DMS 273 treated with DMSO at 0.1 percent for 48 hours (cell line): ENCODE measurements at places on chromosomes 3 and 15.
A peak's percentile ranks its signal among the peaks of the same experiment; 100 is the strongest.

DNA sequence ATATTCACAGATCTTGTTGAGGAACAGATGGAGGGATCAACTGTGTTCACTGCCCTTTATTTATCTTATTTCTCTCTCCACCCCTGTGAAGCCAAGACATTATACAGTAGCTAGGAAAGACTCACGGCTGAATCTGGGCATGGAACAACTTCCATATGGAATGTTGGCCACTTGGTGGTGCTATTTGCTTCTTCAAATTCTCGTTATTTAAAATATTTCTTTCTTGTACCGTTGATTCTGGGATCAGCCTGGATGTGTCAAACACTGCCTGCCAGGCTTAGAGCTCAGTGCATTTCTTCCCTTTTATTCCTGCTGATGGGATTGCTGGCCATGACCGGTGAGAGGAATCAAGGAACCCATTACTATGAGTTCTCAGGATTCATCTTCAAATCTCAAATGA is 17.5 kb upstream of the GASK1A start:
- peak; percentile 11 for DNase-seq

DNA sequence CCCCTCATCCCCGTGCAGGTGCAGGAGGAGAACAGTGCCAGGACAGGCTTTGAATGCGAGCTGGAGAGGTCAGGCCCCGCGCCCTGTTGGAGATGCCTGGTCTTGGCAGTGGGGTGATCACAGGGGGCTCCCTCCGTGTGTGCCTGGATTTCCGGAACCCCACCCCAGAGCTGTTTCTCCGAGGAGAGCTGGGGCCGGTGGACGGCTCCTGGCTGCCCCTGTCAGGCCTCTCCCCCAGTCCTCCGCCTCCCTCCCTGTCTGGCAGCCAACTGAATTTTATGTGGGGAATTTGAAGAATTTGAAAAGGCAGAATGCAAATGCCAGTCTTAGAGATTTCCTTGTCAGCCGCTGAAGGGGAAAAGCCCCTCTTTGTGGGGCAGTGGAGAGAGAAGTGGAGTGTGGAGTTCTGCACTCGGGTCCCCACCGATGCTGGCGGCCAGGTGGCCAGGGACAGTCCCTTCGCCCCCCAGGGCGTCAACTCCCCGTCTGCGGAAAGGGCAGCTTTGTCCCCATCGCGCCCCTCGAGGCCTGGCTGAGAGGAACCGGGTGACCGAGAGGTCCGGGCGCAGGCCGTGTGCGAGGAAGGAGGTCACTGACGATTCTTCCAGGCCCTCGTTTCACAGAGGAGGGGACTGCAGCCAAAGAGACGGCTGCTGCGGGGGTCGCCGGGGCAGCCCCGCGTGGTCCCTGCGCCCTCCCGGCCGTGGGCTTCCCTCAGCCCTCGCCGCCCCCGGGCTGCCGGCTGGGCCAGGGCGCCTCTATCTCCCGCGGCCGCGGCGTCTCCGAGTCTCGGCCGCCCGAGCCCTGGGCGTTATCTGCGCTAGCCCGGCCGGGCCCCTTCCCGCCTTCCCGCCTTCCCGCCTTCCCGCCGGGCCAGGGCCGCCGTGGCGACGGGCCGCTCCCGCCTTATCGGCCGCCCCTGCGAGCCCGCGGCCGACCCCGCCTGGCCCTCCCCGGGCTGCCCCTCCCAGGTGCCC is 56.0 kb upstream of the LCTL start:
- no peak for DNase-seq

GRCh38 chr3:44342176-44342790 is 3.7 kb downstream of the TCAIM start:
- DNase-seq = no peak

GRCh38 chr15:75029378-75030022 is 6.1 kb downstream of the PPCDC start:
- DNase-seq = peak; percentile 45

DNA sequence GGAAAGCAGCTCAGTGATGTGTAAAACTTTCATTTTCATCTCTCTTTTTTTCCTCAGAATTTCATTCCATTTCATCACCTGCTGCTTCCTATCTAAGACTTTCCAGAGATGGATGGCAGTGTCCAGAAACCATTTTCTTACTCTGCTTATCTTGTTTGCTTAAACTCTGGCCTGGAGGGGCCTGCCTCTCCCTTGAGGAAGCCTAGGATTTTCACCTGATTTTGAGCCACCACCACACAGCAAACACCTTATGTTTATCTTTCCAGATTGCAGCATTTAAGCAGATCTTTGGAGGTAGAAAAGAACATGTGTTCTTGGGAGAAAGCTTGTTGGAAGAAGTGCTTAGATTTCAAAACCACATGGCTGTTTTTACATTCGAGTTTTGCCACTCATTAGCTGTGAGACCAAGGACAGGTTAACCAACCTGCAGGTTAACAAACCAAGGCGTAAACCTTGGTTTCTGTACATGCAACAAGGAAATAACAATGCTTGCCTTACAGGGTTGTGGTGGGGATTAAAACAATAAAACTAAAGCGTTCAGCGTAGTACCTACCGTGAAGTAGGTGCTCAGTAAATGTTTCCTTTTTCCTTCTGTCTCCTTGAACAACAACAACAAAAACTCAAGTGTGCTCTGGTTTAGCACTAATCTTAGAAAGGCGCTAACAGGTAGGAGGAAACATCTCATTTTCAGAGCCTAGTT is 120.3 kb downstream of the CLSTN2 start:
- DNase-seq = no peak

GRCh38 chr15:58442122-58442521 is 10.3 kb downstream of the LIPC start:
- no peak for DNase-seq

DNA sequence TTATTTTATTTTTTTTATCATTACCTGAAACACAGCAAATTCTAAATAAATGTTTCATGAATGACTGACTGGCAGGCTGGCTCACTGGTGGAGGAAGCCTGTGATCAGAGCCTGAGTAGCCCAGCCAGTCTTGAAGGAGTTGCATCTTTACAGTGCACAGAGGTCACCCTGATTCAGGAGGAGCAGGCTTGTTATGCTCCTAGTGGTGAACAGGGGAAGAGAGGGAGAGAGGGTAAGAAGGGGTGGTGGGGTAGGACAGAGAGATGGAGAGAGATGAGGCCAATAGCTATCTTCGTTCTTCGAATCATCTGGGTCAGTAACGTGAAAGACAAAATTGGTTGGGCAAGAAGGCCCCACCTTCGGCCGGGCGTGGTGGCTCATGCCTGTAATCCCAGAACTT is 202.6 kb upstream of the MCTP2 start:
- DNase-seq = no peak

GRCh38 chr3:143559296-143559695 is 289.0 kb downstream of the SLC9A9 start:
- no peak for DNase-seq
